ENCODE measurements at places on chromosomes 12 and 14.

- no peak for DNase-seq
Measured at GRCh38 chr12:6062395-6062756, 62.1 kb downstream of the VWF start.

DNA sequence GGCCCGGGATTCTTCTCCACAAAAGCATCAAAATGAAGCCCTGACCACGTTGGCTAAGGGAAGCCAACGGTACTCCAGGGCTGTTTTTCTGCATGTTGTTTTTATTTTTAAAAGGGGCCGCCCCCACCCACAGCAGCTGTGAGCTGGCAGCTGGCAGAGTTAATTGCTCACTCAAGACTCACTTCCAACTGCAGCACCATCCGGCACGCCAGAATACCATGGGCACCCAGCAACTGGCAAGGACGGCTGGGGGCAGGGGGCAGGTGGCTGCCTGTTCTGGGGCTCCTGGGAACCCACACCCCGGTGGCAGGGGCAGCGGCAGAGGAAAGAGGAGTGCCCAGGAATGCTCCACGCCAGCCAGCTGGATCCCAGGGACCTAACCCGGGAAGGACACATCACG lies 44.3 kb downstream of the NCOR2 start:
- no peak for DNase-seq

- no peak for DNase-seq
Measured at GRCh38 chr14:53542732-53543131, 389.6 kb upstream of the DDHD1 start.

GRCh38 chr12:104846056-104846767 lies 111.9 kb downstream of the SLC41A2 start:
- DNase-seq: no peak

DNA sequence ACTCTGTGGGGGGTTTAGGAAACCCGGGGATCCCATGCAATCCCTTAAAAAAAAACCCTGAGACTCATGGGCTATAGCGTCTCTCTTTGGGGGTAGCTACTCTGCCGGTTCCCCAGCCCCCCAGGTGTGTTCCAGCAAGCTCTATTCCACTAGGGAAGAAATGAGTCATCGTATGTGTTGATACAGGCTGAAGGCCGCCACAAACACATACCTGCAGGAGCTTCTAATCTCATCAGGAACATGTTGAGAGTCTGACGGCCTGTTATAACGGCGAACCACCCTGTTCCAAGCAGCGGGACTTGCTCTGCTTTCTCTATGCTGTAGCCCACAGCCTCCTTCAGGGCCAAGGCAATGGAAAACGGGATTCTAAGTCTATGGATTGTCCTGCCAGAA lies 977 bp upstream of the KRT5 start:
- no peak for DNase-seq

DNA sequence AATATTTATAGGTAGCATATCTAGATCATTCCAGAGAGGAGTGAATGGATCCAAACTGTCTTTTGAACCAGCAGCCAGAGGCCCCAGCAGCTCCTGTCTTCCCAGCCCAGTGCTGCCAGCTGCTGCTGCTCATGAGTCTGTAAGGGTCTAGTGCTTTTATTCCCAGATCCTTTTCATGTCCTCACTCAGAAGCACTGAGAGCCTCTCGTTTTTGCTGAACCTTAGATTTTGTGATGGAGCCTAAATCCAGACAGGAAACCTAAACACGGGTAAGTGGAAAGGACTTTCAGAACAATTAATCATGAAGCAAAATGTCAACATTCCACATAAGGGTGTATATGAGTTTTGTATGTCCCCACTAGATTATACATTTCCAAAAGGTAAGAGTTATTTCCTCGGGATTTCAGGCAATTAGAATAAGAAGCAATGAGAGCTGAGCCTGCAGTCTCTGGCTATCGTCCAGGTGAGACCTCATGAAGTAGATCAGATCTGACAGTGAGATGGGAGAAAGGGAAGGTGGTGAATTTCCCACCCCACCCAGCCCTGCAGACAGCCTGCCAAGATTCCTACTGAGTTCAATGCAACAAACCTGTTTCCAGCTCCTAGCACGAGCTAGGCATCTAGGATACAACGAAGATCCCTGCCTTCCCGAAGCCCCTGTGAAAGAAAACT lies 84.4 kb downstream of the NINJ2 start:
- DNase-seq: no peak

DNA sequence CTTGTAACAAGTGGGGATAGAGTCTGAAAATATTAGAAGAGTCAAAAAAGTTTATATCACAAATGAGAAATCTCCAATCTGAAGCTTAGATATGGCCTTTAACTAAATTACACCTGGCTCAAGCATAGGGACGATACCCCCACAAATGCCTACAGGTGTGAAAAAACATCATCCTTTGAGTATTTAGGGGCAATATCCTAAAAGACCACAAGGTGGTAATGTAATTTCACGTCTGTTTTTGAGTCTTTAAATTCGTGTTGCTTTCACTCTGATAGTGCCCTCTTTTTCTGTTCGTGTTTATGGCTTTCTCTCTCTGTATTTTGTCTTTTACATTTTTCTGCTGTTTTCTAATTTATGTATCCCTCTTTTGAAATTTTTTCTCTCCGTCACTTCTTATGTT lies 84.3 kb downstream of the ETNK1 start:
- DNase-seq: no peak

DNA sequence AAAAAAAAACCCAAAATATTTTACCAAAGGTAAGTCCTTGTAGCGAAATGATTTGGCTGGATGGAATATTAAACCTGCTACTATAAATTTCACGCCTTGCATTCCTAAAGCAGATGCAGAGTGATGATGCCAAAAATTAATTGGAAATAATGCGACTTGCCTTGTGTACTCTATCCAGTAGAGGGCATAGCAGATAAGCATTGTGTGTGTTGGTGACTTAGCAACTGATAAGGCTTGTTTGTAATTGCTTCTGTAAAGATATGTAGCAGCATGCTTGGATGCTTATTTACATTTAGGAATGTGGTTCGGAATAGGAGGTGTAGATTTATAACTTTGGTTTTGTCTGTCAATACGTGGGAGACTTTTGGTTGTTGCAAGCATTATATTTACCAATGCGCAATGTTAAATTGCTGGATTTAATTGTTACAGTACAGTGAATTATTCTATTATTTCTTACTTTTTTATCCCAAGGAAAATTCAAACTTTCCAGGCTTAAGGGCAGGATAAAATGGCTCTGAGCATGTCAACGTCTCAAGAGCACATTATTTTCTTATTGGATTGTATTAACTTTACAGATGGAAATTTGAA lies 80.5 kb downstream of the TMEM260 start:
- DNase-seq: no peak

DNA sequence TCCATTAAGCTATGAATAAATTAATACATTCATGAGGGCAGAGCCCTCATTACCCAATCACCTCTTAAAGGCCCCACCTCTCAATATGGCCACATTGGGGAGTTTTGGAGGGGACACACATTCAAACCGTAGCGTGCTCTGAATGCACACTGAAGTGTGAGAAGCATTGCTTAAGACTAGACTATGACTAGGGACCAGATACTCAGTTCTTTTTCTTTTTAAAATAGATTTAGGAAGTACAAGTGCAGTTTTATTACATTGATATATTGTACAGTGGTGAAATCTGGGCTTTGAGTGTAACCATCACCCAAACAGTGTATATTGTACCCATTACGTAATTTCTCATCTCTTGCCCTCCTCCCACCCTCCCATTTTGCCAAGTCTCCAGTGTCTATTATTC lies 21.0 kb upstream of the JDP2 start:
- DNase-seq: no peak

- DNase-seq: no peak
Measured at GRCh38 chr12:12415886-12416285, 59.0 kb downstream of the BORCS5 start.

GRCh38 chr12:14846042-14846587 lies 2.8 kb upstream of the ART4 start:
- DNase-seq: no peak

DNA sequence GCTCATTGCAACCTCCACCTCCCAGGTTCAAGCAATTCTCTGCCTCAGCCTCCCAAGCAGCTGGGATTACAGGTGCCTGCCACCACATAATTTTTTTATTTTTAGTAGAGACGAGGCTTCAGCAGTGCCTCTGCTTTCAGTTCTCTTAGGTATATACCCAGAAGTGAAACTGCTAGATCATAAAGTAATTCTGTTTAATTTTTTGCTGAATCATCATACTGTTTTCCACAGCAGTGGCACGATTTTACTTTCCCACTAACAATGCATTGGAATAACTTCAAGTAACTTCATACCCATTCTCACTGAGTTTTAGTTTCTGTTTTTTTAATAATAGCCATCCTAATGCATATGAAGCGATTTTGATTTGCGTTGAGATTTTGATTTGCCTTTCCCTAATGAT lies 148.0 kb upstream of the G2E3 start:
- DNase-seq: no peak

DNA sequence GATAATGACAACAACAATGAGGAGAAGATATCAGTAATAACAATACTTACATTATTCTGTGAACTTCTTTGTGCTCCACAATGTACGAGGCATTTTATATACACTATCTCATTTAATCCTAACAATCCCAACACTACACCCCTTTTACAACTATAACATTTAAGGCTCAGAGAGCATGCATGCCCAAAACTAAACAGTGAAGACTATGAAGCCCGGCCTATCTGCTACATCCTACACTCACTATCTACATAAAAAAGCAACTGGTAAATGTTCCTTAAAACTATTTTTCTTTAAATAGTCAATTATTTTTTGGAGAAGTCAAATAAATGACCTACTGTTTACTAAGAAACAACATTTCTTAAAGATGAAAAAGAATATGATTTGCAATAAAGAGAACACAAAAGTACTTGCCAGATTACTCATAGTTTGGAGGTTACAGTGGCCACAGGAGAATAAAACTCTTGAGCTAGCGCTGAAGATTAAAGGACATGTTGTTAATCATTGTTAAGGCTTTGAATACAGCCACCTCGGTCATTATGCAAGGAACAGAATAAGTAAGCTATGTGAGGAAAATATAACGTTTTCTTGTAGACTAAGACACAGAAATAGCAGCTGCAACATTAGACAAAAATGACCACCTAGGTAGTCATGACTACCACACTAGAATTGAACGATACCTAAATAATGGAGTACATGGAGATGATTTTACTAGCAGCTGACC lies 56.7 kb downstream of the EPS8 start:
- no peak for DNase-seq

- no peak for DNase-seq
Measured at GRCh38 chr12:80567401-80567800, 123.4 kb downstream of the PTPRQ start.

DNA sequence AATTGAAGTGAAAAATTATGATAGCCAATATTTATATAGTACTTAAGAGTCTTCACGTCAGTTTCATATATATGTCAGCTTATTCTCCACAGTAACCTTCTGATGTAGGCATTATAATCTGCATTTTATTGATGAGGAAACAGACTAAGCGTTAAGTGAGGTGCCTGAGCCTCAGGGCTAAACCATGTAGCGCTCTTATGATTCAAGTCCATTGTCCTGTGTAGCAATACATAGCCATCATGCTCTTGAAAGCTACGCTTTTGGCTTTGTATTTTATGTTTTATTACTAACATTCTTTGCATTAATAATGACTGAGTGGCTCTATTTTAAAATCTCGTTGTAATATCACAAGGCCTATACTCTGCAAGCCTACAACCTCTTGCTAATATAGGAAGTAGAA lies 79.0 kb downstream of the ANO6 start:
- no peak for DNase-seq

DNA sequence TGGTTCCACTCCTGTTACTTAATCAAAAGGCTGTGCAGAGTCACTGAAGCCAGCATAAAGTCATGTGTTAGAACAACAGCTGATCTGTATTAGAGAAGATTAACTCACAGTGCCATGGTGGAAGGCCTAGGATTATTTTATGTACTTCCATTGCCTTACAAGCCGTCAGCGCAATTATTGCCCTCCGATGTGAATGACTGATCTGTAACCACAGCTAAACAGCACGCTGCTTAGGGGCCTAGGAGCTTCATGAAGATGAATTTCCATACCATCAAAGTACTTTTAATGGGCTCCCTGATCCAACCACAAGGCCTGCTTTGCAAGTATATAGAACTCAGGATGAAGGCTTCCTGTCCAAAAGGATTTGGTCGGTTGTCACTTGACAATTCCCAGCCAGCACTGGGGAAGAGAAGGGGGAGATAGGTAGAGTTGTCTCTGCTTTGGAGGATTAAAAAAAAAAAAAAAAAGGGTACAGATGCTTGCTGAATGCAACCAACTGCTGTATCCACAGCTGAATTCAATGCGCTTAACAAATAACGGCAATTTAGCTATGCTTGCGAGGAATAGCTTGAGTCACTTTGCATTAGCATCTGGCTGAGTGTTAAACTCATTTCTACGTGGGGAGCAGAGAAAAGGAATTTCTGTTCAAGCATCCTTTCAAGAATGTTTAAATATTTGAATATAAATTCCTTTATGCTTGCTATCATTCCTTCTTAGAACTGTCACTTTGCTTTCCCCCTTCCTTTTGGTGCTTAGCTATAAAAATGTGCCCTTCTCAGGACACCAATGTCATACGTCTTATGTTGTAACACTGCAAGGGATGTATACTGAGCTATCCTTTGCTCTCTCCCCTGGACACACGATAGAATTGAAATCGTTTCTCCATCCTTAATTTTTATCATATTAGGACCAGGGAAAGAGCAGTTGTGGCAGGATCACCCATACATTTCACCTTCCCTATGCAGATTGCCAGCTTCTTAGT lies 387.8 kb downstream of the SOX5 start:
- no peak for DNase-seq

DNA sequence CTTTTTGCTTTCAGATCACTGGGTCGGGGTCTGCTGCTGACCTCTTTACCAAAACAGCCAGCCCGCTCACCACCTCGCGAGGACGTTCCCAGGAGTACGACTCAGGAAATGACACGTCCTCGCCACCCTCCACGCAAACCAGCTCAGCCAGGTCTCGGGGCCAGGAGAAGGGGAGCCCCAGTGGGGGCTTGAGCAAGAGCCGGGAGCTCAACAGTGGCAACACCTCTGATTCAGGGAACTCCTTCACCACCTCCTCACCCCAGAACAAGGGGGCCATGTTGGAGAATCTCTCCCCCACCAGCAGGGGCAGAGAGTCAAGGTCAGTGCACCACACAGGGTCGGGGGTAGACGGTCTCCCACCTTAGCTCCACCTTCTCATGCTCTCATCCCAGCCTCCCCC lies 33.4 kb upstream of the HSPB8 start:
- DNase-seq: no peak

- DNase-seq: no peak
Measured at GRCh38 chr12:131364903-131365820, 345.7 kb upstream of the SFSWAP start.

DNA sequence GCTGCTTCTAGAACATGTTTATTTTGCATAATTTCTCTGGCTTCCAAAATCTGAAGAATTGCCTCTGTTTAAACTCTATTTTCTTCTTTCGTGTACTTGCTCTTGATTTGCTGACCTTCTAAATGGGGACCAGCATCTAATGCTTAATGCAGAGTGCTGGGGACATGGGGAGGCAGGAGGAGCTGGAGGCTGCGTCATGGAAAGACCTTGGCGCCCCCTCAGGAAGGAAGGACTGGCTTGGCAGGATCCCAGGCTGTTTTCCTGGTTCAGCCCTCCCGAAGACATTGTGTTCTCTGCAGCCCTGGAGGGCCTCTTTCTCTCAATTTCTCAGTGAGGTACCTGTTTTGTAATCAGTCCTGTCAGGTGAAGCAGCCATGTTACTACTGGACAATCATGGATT lies 5.5 kb downstream of the PRKCH start:
- no peak for DNase-seq

All from activated T-cell treated with anti-CD3 and anti-CD28 coated beads for 1 hour (primary cell).